ENCODE measurements at places on chromosomes 1 and 21.
A peak's percentile ranks its signal among the peaks of the same experiment; 100 is the strongest.

GRCh38 chr1:8065369-8065768, 39.3 kb upstream of the ERRFI1 start:
- no peak for DNase-seq

DNA sequence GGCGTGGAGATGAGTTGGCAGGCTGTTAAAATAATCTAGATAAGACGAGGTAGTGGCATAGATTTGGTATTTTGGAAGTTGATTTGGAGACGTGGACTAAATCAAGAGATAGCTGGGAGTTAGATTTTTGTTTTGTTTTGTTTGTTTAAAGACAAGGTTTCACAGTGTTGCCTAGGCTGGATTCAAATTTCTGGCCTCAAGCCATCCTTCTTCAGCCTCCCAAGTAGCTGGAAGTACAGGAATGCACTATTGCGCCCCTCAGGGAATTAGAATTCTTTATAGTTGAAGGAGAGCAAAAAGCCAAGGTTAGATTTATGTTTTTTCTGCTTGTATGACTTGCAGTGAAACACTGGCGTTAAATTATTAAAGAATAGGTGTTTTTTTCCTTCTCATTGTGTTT, 22.3 kb upstream of the SNRPE start:
- no peak for DNase-seq

DNA sequence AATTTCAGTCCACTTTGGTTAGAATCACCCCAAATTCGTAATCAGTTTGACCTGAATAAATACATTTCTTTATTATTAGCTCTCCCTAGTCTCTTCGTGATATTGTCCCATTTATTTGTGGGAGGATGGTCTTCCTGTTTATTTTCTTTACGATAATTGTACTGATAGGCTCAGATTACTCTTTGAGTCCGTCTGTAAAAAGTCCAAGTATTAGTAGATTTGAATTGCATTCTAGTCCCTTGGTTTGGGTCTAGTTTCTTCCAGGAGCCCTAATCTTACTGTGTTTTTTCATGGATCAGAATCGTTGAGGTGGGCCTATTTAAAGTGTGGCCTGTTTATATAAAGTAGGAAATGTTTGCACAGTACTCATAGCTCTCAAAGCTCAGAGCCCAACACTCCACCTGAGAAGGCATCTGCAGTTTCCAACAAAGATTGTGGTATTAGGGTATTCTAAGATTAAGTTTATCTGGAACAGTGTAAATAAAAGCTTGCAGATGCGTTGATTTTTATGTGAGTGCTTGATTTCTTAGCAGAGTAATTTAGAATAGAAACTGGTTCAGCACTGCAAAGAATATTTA, 33.1 kb downstream of the MAP3K21 start:
- DNase-seq, result no peak

DNA sequence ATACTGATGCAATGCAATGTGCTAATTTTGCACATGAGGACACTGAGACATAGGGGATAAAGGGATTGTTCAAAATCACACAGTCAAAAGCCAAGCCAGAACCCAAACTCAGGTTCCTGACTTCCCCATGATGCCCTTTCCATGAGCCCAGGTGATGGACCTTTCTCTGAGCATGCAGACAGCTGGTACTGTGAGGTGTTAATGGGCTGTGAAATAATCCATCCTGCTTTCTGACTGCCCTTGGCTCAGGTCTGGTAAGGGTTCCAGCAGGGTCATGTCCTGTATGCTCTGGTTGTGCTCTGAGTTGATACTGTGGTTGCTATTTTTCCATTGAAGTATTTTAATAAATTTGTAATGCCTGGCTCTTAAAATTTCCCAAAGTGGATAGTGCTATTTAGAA, 50.0 kb downstream of the CNIH3 start:
- no peak for DNase-seq

DNA sequence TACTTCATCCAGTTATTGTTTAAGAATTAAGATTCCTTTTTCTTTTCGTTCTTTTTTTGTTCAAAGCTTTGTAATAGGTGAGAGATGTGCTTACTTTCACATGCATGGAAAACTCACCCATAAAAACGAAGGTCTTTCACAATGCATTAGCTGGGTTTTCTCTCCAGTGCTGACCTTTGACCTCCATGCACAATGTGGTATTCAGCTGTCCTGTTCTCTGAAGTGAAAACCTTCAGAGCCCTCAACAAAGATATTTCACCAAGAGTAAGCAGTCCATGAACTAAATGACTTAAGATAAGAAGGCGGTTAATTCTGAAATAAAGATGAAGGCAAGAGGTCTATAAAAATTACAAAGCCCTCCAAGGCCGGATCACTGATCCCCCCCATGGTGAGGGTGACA, 77.1 kb upstream of the IPO9 start:
- DNase-seq, result no peak

DNA sequence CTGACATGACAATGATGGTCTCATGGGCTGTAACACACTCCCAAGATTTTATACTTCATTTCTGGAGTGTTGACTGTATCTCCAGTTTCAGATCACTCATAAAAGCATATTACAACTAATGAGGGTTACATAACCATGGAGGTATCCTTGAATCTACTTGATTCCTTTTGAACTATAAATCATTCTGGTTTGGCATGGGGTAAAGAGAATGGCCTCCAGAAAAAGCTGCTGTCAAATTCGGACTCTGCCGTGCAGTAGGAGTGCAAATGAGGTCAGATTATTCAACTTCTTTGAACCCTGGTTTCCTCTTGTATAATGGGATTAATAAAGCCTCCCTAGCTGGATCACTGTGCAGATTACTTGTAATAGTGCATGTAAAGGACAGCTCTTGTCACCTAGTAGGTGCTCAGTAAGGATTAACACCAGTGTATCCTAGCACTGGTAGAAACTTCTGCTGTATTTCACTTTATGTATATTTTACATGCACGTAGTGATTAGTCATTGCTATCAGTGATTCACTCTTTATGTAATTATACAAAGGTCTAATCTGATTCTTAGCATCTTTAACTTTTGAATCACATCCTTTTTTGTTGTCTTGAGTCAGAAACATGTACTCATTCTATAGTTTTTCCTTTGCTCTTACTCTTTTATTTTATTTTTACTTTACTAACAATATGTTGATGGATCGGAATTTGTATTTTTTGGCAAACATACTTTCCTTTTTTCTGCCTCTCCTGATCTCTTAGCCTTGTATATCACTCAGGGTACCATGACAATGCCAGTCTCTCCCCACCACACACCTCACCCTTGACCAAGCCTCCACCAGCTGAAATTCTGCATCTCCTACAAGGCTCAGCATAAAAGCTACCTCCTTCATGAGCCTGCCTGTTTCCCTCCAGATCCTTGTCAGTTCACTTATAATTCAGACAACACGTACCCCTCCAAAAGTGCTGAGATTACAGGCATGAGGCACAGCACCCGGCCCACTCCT, 3.2 kb downstream of the LRRC8C start:
- DNase-seq, result no peak

DNA sequence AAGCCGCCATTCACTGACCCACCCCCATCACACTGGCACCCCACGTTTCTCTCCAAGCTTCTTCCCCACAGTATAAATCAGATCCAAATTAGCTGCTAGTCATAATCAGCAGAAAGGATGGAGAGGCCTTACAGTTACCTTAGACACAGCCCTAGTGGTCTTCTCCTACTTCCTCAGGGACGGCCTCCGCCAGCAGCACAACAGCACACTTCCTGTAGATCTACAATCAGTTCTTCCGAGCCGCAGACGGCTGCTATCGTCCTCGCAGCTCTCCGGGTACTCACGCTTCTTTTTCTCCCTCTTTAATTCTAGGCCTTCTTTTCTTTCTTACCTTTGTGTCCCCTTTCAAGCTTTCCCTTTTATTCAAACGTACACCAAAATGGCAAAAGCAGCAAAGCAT, 313.5 kb downstream of the SMYD3 start:
- DNase-seq, result no peak

DNA sequence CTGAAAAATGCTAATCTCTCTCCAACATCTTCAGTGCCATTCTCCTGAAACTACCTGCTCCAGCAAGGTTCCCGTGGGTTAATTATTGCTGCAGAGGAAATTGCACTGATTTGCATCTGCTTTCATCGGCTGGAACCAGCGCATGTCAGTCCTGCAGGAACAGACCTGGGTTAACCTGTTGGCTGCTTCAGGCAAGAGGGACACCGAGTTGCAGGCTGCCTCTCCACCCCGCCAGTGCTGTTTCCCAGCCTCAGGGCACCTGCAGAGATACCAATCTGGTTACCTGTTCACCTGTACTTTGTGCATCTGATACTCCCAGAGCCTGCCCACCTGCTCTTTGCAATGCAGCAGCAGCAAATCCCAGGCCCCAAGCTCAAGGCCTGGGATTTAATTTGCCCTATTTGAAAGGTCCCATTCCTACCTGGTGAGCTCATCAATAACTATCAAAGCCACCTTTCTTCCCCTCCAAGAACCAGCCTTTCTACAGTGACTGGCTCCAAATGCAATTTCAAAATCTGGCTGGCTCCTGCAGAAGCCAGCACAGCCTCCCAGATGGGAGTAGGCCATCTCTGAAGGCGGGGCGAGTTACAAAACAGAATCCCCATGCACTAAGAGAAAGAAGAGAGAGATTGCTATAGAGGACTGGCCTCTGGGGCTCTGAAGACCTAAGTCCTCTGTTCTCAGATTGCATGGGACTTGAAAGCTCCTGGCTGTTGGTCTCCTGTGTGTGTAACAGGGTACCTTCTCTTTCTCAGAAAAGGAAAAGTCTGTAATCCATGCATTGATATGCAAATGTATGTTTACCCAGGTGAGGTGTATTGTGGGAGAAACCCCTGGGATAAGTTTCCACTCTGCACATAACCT, 67.8 kb downstream of the TOMM20 start:
- no peak for DNase-seq

DNA sequence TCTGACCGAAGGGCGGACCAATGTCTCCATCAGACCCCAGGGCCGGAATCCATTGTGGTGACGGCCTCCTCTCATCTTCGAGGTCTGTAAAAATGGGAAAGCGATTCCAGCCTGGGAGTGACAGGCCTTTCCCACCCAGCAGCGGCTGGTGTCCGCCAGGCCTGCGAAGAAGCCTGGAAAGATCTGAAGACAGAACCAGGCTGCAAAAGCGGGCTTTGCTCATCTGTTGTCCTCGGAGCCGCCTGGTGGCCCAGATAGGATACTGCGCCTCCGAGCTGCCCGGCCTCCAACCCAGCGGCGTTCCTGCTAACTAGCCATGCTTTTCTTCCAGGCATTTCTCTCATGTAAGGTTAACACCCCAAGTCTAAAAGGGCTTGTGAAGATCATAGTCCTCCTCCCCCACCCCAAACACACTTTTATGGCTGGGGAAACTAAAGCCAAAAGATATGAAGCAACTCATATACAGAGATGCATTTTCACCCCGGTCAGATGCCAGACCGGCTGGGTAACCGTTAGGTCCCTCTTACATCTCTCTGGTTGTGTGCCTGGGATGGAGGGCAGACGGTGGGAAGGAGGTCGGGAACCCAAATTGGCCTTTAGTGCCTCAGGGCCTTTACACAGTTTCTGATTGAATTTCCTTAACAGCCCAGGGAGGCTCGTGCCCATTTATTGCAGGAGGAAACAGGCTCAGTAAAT, 1.9 kb upstream of the DHRS3 start:
- DNase-seq, result peak; percentile 78

- no peak for DNase-seq
These were observed 402 bp downstream of the C21orf58 start for GRCh38 chr21:46323227-46323709.

GRCh38 chr1:115402753-115403184, 64.7 kb upstream of the NGF start:
- no peak for DNase-seq

DNA sequence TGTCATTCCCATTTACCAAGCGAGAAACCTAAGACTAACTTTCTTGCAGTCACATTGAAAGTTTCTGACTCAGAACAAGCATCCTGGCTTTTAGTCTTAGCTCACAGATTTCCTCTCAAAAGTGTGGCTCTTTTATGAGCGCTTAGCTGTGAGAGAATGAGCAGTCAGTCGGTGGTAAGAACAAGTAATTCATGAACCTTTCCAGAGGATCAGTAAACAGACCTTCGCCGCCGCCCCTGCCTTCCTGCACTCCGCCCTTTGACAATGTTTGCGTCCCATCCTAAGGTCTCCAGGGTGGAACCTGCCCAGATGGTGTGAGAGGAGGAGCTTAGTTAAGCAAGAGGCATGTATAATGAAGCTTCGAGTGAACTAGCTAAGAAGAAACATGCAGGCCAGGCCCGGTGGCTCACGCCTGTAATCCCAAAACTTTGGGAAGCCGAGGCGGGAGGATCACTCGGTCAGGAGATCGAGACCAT, 142.4 kb downstream of the GLUL start:
- DNase-seq, result no peak

- no peak for DNase-seq
These were observed 162.4 kb downstream of the ZSCAN20 start for GRCh38 chr1:33634806-33635205.

GRCh38 chr1:237962985-237963384, 72.3 kb upstream of the ZP4 start:
- DNase-seq, result no peak

- peak; percentile 49 for DNase-seq
These were observed 12.2 kb upstream of the IL10 start for GRCh38 chr1:206784471-206784903.

GRCh38 chr1:103517380-103518047, 8.0 kb upstream of the RNPC3 start:
- no peak for DNase-seq

DNA sequence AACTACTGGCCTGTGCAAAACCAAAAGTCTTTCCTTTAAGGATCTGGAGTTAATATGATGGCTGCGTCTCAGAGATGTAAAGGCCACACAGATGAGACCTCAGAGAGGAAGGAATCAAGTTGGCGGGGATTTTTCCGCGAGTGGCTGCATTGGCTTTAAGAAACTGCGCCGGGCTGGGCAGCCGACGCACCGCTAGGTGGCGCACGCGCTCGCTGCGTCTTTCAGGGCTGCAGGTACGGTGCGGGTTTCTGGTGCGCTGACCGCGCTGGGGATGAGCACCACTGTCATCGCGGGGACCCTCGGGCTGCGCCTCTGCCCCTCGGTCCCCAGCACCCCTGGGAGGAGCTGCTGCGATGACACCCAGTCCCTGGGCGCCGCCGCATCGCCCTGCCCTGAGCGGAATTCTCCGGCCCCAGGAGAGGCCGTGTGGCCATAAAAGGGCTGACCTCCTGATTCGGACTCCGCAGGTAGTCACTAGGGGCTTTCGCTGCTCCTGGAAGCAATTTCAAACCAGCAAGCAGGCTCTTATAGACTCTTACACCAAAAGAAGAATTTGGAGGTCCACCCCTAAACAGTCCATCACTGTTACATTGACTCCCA, 241.0 kb downstream of the KCNJ6 start:
- peak; percentile 37 for DNase-seq

DNA sequence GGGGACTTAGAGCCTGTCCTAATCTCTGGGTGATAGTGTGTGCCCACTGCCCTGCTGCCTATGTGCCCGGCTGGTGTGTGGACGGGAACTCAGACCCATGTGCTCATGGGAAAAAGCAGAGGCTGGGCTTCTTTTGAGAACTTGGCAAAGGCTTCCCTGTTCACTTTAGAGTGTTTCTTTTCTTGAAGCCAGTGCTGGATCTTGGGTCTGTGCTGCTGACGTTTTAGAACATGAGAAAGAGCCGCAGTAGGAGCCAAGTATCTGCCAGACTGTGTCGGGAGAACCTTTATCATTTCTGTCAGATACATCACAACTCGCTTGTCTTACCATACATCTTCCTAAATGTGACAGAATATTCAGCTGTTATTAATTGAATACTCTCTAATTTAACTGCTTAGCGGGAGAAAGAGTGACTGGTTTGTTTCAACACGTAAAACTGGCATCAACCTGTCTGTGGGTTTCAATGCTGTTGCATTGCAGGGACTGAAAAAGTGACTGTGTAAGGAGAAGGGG, 195.2 kb downstream of the PBX1 start:
- no peak for DNase-seq

- DNase-seq, result no peak
These were observed 554.8 kb upstream of the B3GALT2 start for GRCh38 chr1:193741228-193741627.

- DNase-seq, result no peak
These were observed 13.6 kb downstream of the IPO9 start for GRCh38 chr1:201842472-201843027.
